Kidney (tissue), 22 donors: ENCODE measurements at places on chromosomes 11 and 22. TPM values are rescaled to one million over a fixed set of nuclear protein-coding genes. Genes with fewer than 3 reads are reported as not detected.

Gene LRRN4CL
- total RNA-seq, result 1.2 TPM

Gene PHRF1
- 30.9 TPM for total RNA-seq

Gene FAT3
- 2.6 TPM for total RNA-seq

Gene GUCY1A2
- total RNA-seq, result 16.1 TPM

Gene WNT11
- 2.2 TPM for total RNA-seq

Gene C22orf15
- total RNA-seq, result not detected

- no peak for DNase-seq
Observed at GRCh38 chr11:117394221-117394925, 66.7 kb downstream of the CEP164 start.

GRCh38 chr11:79159657-79160450, 281.0 kb downstream of the TENM4 start:
- DNase-seq, result no peak

DNA sequence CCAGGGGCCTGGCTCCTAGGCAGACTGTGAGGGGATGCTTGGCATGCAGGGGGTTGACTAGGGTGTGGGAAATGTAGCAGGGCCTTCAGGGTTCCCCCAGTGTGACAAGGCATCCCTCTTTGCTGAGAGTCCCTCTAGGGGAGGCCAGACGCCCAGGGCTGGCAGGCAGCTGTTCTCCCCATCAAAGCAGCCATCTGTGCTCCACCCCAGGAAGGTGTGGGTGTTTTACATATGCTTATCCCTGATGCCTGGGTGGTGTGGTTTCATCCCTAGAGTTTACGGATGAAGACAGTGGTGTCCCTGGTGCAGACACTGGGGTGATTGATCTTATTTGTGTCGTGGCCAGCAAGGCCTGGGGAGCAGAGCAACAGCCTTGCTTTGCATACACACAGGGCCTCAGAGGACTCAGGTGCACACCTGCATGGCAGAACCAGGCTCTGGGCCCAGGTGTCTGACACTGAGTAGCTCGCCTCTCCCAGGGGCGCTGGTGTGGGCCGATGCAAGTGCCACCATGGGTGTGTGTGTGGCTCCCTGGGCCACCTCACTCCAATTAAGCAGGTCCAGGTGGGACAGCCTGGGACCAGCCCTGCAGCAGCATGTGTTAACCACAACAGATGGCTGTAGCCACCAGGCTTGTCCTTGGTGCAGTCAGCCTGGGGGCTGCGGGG, 74.2 kb downstream of the MED15 start:
- no peak for DNase-seq

DNA sequence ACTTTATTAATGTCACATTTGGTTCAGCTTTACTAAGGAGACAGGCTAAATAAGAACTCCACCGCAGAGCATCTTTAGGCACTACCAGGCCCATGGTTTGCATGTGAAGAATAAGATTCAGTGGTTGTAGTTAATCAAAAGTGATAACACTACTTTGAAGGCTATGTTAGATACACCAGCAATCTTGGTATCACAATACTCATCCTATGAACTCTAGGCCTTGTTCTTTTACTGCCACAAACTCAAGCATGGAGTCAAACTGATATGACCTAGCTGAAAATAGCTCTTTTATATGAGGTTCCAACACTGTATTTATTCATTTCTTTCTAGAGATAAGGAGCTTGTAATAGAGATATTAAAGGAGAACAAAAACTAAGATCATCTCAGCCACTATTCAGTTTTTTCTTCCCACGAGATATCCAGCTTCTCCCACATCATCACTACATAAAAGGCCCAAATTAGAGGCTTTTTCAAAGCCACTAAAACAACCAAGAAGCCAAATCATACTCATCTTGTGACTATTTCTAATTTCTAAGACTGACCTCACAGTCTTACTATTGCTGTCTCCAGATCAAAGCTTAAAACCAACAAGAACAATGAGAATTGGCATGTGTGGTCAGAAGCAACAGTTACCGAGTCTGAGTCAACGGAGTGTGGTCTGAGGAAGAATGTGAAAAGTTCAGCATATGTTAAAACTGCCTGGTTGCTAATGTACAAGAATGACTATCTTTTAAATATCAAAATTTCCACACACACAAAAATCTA, 25.1 kb upstream of the GUCY1A2 start:
- no peak for DNase-seq

GRCh38 chr11:111942829-111943228, 5.7 kb downstream of the DIXDC1 start:
- no peak for DNase-seq

DNA sequence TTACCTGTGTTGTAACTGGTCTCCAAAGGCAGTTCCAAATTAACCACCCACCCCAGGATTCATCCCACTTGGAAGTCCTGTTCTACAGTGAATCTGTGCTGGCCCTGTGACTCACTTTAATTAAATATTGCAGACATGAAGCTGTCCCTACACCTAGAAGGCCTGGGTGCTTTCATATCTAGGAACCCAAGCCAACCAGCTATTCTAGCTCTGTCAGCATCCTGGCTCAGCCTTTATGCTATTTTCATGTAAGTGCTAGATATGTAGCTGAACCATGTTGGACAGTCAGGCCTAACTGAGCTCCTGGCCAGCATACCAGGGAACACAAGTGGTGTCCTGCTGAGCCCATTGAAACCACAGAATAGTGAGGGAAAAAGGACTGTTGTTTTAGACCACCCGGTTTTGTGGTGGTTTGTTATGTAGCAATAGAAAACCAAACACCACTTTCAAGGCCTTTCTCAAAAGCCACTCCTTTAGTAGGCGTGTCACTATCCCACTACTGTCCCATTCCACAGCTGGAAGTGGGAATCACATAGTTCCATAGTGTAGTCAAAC, 30.3 kb downstream of the CNTF start:
- no peak for DNase-seq

DNA sequence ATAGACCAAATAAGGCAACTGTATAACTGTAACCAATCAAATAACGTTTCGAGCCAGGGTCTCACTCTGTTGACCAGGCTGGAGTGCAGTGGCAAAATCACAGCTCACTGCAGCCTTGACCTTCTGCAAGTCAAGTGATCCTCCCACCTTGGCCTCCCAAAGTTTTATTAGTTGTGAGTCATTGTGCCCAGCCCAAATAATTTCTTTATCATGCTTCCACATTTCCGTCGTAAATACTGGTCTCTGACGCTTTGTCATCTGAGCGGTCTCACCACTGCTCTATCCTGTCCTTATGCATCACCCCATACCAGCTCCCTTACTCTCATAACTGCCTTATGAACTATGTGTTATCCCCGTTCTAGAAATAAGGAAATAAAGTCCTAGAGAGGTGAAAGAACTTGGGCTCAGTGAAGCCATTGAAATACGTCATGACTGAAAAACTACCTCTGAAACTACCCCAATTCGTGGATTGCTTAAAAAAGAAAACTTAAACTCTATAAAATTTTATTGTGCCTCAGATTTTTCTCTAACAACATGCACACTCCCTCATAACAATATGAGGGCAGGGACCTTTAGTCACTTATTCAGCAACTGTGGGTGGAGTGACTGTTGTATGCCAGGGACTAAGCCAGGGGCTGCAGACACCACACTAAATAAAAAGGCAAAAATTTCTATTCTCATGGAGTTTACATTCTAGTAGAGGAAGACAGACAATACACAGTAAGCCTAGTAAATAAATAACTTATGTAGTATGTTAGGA, 15.8 kb upstream of the RTN4RL2 start:
- DNase-seq, result no peak

GRCh38 chr11:99015634-99016454, 4.9 kb upstream of the CNTN5 start:
- no peak for DNase-seq

DNA sequence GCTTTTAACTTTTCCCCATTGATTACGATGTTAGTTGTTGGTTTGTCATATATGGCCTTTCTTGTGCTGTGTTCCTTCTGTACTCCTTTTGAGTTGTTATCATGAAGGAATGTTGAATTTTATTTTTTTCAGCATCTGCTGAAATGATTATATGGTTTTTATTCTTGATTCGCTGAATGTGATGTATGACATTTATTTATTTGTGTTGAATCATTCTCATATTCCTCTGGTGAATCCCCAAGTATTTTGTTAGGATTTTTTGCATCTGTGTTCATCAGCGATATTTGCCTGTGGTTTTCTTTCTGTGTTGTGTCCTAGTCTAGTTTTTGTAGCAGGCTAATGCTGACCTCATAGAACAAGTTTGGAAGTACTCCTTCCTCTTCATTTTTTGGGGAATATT, 78.2 kb downstream of the GGT1 start:
- DNase-seq, result no peak

GRCh38 chr22:48782811-48783511, 1044.7 kb downstream of the BRD1 start:
- peak; percentile 23 for DNase-seq

DNA sequence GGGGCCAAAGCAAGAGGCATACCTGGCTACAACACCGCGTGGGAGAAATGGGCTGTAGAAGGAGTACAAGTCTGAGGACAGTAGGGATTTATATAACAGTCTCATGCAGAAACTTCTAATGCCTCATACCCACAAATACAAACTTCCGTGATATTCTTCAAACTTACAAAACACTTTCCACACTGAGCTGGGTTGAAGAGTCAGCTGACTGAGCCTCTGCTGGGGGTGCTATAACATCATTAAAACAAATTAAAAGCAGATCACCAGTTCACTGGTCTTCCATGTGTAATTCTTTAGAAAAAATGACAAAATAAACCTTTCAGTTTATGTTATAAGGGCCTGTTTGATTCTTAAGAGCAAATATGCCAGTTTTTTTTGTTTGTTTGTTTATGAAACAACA, 92.0 kb downstream of the MUC15 start:
- no peak for DNase-seq

- no peak for DNase-seq
Observed at GRCh38 chr11:64510759-64511158, 80.3 kb upstream of the SLC22A12 start.

GRCh38 chr11:130125638-130126037, 33.9 kb upstream of the ST14 start:
- DNase-seq, result no peak
